ENCODE measurements at places on chromosomes 3 and 15. TPM values are rescaled to one million over a fixed set of nuclear protein-coding genes. Genes with fewer than 3 reads are reported as not detected.

The NDN gene
- 168 TPM for total RNA-seq

GRCh38 chr3:14124223-14124614 lies 451 bp downstream of the CHCHD4 start:
- H3K36me3 ChIP-seq: no peaks in the 10 kb centered on the region
- peaks cover 23% of the 10 kb centered on the region for H3K4me1 ChIP-seq
- peak overlapping the region; percentile 60 for H3K27ac ChIP-seq
- peak overlapping the region; percentile 78 for H3K4me3 ChIP-seq
- peak; percentile 63 for DNase-seq

- H3K27ac ChIP-seq: no peak overlapping the region
- no peak for DNase-seq
- no peak overlapping the region for H3K4me3 ChIP-seq
- H3K36me3 ChIP-seq: no peaks in the 10 kb centered on the region
- H3K4me1 ChIP-seq: no peaks in the 10 kb centered on the region
Measured at GRCh38 chr3:169512991-169513390, 150.5 kb downstream of the MECOM start.

- H3K36me3 ChIP-seq: no peaks in the 10 kb centered on the region
- DNase-seq: no peak
- no peak overlapping the region for H3K4me3 ChIP-seq
- no peak overlapping the region for H3K27ac ChIP-seq
- no peaks in the 10 kb centered on the region for H3K4me1 ChIP-seq
Measured at GRCh38 chr15:83198476-83198875, 9.1 kb downstream of the HDGFL3 start.

GRCh38 chr3:154779571-154779970 lies 300.5 kb upstream of the MME start:
- no peak for DNase-seq
- H3K27me3 ChIP-seq: no peaks in the 10 kb centered on the region
- no peak overlapping the region for H3K27ac ChIP-seq
- no peak overlapping the region for H3K4me3 ChIP-seq
- no peaks in the 10 kb centered on the region for H3K36me3 ChIP-seq

DNA sequence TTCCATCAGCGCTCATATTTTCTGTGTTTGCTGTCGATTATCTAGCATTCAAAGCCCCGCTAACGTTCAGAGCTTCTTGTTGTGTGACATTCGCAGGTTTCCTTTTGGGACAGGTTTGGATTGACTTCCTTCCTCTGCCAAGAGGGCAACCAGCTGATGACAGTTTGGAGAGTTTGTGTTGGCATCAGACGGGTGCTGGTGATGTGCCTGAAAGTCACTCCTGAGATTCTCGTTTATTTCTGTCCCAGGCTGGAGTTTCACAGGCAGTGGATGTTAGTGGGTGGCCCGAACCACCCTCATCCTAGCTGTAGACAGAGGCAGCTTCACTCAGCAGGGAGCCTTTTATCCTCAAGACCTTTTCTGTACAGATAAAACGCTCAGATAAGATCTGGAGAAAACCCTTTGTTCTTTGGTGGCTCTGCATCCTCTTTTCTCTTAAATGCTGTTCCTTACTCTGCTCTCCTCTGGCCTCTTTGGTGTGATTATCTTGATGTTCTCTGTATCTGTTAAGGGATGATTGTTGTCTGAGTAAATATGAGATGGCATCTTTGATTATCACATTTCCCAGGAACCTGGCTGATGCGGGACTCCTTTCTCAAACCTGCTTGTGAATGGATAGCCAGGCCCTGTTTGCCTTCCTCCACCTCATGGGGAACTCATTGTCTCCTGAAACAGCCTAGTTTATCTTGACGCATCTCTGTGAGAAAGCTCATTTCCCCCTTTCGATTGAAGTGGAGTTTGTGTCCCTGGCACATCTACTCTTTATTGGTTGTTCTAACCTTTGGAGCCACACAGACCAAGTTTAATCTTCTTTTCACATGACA lies 35.9 kb downstream of the CGNL1 start:
- no peak for DNase-seq
- H3K27ac ChIP-seq: no peak overlapping the region
- no peaks in the 10 kb centered on the region for H3K4me1 ChIP-seq
- no peaks in the 10 kb centered on the region for H3K36me3 ChIP-seq
- no peak overlapping the region for H3K4me3 ChIP-seq

- no peak overlapping the region for H3K4me3 ChIP-seq
- no peak for DNase-seq
- no peak overlapping the region for H3K27ac ChIP-seq
Measured at GRCh38 chr3:130969621-130970020, 57.0 kb downstream of the ASTE1 start.
